Activated CD4-positive, alpha-beta T cell treated with anti-CD3 and anti-CD28 coated beads, Interleukin-2, amount 50 U/mL, for 4 hours (primary cell): ENCODE measurements at places on chromosomes 4 and X.

DNA sequence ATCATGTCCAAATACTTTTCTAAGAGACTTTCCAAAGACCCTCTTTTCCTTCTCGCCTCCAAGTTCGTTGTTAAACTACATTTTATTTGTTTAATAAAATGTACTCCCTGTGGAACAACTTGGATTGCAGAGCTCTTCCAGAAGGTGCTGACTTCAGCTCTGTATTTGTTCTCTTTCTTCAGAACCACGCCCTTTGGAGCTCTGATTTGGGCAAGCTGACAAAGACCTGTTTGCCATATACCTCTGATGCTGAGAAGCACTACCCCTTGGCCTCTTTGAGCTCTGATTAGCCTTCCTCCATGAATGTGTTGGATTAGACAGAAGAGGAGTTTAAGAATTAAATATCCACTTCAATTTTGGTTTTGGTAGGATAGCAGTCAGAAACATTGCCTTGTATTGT is 815.1 kb upstream of the POU3F4 start:
- no peak for DNase-seq

- DNase-seq, result peak; percentile 5
Measured at GRCh38 chrX:3815896-3816664, 102.6 kb upstream of the PRKX start.

DNA sequence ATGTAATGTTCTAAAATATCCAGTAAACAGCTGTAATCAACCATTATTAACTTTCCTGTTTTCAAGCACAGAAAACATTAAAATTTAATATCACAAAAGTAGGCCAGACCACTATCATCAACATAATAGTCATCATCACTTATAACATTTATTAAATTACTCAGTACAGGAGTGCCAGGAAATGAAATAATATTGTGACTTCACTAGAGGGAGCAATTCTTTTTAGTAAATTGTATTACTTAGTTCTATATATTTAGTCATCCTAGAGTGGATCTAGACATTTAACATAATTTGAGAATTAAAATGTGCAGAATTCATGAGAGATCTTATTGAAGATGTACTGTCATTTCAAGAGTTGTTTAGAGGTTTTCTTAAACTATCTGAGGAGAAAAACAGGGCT is 33.6 kb downstream of the PITX2 start:
- no peak for DNase-seq

DNA sequence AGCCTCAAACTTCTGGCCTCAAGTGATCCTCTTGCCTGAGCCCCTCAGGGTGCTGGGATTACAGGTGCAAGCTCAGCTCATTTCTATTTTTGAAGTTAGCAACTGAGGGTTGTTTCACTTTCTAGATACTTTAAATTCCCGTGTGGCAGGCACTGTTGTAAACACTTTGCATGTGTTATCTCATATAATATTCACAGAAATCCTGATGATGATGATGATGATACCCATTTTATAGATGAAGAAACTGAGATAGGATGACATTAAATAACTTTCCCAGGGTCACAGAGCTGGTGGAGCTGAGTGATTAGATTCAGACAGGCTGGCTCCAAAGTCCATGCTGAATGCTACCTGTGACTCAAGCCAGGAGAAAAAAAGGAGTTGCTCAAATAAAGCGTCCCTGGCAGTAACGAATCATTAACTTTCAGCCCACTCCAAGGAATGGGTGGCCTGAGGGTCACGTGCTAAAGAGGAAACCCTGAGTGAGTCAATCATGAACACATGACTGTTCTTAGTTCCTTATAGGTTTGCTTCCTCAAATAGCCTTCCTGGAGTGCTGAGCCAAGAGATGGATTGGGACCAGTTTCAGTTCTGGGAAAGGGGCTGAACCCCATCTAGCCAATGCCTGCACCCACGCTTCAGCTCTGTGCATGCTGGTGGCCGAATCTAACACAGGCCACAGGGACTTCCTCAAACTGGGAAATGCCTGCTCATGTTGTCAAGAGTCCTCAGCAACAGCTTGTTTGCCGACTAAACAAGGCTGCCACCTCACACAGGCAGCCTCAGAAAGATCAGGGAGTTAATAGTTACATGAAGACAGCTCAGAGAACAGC is 52.8 kb downstream of the RBM47 start:
- DNase-seq, result no peak

- DNase-seq, result no peak
Measured at GRCh38 chr4:170672381-170672965, 582.7 kb upstream of the AADAT start.

DNA sequence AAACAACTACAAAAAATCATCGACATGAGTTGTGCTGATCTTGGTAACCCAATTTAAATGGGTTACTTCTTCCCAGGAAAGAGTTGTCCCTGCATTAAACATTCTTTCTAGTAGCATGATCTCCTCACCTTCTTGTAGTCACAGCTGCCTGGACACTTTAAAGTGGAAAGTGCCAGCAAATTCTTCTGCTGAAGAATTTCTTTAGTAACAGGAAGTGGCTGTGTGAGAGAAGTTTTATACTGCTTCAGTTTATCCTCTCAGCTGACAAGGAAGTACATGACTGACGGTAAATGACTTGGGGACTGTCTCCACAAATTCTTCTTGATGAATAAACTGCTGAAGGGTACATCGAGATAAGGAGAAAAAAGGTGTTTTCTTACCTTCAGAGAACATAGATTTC is 18.2 kb upstream of the TNIP3 start:
- no peak for DNase-seq

DNA sequence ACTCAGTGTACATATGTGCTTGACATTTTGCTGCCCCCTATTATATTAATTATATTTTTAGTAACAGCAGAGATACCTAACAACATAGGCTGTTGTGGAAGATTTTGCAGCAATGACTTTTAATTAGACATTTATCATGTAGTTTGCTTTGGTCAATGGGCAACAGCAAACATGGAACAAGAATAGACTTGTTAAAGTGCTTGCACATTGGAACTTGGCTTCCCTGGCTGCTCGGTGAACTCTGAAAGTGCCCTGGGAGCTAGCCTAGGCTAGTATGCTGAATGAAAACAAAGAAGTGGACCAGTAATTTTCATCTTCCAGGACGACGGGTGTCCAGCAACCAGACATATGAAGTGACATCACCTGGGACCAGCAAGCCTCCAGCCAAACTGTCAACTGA is 1157.1 kb downstream of the ARAP2 start:
- DNase-seq, result no peak

GRCh38 chrX:95791876-95792275 is 892.8 kb upstream of the DIAPH2 start:
- DNase-seq, result no peak

DNA sequence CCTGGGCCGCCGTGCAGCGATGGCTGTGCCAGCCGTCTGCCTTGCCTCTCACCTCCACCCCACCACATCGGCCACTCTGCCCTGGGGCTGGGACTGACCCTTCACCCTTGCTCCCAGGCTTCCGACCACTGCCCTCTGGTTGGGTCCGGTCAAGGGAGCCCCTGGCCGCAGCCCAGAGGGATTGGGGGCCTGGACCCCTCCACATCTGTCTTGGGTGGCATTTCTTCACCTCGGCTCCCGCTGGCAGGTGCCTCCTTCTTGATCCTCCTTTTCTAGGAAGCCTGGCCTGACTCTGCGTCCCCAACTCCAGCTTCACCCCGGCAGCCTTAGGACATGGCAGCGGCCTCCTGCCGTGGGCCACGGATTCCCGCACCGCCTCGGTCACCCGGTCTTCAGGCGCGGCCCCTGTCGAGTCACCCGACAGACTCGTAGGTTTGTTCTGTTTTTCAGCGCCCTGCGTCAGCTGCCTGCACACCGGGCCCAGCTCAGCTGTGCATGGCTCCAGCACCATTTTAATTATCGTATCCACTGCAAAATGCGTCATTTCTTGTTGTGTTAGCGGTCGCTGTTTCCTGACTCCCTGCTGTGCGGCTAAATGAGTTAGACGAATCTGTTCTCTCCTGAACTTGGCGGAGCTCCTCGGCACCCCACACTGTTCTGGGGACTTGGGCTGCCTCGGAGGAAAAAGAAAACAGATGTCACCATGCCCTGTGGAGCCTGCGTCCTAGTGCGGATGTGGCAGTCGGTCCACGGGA is 124.0 kb downstream of the FAM53A start:
- no peak for DNase-seq

DNA sequence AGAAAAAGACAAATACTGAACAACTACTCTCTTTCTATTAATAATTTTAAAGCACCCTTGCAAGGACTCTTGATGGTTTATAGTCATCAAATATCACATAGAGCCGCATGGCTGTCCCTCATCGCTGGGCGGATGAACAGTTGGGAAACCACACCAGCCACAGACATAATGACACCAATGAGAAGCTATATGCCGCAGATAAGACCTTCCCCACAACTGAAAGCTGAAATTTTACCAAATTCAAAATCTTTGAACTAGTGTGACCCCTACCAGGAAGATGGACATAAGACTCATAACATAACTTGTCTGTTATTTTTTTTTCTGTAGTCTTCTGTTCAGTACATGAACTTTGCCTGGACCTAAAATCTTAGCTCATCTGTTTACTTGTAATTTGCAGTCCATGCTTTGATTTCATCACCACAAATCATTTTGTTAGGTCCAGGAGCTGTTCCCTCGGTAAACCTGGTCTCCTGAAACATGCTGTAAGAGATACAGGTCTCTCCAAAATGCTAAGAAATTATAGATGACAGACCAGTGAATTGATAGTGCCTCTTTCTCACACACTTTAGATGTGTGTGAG is 157.3 kb upstream of the RAPGEF2 start:
- no peak for DNase-seq

DNA sequence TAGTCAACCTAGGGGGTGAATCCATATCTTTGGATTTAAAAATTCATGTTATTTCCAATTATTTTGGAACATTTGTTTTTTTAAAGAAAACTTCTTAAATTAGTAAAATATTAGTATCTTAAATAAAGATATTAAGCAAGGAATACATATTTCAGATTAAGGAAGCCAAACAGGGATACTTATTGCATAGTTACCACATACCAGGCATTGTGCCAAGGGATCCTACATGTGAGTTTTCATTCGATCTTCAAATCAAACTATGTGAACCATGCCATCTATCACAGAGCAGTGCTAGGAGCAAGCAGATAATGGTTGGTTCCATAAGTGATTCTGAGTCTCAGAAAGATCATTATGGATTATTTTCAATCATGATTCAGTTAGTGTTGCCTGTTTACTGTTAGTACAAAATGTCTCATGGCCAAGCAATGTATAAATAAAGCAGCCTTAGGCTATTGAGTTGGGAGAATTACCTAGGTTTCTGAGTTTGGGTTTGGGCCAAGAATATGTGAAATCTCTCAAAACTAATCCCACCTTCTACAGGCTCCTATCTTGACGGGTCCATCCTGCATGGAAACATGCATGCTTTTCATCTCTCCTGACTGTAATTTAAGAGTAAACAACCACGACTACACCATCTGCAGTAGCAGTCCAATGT is 176.7 kb downstream of the NPFFR2 start:
- DNase-seq, result no peak

DNA sequence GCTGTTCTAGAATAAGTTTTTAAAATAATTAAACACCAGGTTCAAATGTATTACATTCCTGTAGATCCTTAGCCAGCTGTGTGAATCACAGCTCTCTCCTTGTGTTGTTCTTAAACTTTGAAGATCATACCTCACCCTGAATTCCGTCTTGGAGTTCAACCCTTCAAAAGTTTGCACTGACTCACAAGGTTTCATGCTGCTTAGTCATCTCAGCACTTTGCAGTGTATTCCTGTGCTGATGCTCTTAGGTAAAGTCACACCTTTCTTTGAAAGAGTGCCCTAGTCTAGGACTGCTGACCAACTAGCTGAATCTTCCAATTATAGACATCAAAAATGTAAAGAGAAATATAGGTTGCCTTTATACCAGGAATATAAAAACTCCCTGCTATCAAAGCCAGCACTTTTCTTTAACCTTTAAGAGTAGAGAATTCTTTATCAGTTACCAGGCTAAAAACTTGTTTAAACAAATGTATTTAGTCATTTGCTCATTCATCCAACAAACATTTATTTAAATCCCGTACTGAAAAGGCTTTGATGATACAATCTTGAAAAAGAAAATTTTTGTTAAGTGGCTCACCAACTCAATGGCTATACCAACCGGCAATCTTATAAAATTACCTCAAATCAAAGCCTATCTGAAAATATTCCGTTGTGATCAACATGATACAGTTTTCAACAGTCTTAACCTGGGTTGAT is 169.7 kb downstream of the RAP1GDS1 start:
- no peak for DNase-seq

GRCh38 chr4:139227729-139228404 is 50.8 kb upstream of the ELF2 start:
- DNase-seq, result no peak

GRCh38 chrX:18151649-18152048 is 69.0 kb downstream of the BEND2 start:
- no peak for DNase-seq

GRCh38 chr4:60897415-60897814 is 302.7 kb upstream of the ADGRL3 start:
- DNase-seq, result no peak

DNA sequence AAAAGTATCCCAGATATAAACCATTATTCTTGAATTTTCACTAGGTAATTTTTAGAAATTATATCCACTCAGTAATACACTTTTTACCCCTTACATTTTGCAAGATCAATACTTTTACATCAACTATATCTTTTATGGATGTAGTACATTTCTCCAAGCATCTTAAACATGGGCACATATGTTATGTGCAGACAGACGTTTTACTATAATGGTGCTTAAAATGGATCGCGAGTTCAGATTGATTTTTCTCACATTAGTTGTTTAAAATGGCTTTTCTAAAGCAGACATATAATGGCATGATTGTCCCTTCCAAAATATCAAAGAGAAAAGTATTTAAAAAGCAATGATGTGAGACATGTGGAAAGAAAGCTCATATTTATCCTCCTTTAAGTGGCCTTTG is 786.1 kb downstream of the PDHA2 start:
- DNase-seq, result no peak

DNA sequence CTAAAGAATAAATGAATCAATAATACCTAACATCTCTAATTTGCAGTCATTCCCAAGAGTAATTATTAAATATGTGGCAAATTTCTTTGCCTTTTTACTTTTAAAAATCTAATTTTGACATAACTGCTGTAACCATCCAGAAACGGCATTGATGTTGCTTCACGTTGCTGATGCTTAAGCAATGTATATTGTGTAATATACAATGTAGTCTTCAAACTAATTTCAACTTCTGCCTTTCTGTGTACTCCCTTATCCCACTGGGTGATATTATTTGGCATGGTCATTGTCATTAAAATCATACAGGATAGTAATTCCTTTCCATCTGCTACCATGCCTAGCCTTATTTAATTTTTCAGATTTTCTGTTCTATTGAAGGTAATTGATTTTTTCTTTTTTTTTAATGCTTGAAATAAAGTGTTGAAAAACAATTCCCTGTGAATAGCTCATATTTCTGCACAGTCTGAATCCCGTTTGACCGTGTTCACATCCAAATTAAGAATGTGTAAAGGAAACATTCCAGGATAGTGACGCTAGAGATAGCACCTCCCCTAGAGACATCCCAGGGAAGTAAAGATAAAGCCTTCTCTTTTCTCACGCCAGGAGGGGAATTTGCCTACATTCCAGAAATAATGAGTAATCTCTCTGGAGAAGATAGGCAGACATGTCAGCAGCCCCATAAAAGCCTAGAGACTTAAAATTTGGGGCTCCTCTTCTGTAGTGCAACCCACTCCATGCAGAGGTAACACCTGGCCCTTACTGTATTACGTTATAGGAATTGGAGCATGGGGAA is 8.6 kb downstream of the FAM200B start:
- DNase-seq, result no peak

GRCh38 chr4:119068529-119068962 is 67.1 kb upstream of the MYOZ2 start:
- no peak for DNase-seq
